ENCODE measurements at places on chromosomes 16 and 17.

GRCh38 chr17:58535431-58535830 is 21.0 kb upstream of the MTMR4 start:
- DNase-seq, result no peak

GRCh38 chr16:70255574-70255973 is 3.8 kb upstream of the EXOSC6 start:
- DNase-seq, result no peak

DNA sequence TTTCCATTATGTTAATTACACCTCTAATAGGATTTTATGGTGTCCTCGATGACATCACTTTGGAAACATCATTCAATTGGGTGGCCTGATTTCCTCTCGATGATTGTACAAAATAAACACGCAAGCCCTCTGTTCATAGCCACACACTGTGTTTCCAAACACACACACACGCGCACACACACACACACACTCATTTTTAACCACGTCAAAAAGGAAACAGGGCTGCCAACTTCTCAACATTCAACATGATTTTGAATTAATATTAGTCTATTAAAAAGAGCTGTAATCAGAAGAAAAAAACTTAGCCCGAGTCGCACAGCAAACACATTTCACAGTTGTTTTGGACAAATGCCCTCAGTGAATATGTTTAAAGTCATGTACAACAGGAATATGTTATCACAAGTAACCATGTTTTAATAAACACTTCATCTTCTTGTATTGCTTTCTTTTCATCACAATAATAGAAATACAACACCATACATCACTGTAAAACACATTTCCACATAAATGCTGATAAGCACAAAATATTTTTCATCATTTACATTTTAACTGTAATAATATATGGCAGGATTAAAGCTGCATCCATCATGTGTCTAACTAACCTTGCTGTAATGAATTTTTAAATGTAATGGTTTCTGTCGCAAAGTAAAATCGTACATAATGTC is 219.1 kb upstream of the IRX3 start:
- DNase-seq, result no peak

- DNase-seq, result no peak
These were observed 74.6 kb upstream of the SOX9 start for GRCh38 chr17:72046178-72046577.

DNA sequence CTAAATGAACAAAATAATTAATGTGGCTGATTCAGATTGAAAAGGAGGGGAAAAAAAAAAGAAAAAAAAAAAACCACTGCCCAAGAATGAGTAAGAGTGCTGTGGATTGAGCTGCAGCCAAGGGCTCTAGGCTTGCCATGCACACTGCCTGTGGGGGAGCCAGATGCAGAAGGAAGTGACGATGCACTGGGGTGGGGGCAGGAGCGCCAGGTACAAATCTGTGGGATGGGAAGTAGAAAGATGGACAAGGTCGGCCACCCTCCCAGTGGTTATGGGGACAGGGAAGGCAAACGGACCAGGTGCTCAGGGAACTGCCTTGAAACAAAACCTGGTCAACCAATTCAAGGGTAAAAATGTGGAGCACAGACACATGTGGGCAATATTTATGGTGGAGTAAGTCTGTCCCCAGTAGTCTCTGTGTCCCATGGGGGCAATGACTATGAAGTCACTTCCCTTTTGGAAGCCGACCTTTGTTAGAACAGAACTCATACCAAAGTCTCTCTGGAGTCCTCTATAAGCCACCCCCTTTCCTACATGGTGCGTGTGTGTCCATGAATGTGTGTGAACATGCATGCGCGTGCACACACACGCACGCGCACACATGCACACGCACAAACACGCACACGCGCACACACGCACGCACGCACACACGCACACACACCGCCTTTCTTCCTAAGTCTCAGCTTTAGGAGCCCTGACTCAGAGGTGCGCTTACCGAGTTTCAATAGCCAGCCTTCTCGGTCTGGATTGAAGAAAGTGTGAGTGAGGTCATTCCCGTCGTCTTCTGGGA is 84.3 kb downstream of the CYTH1 start:
- DNase-seq, result peak; percentile 31

DNA sequence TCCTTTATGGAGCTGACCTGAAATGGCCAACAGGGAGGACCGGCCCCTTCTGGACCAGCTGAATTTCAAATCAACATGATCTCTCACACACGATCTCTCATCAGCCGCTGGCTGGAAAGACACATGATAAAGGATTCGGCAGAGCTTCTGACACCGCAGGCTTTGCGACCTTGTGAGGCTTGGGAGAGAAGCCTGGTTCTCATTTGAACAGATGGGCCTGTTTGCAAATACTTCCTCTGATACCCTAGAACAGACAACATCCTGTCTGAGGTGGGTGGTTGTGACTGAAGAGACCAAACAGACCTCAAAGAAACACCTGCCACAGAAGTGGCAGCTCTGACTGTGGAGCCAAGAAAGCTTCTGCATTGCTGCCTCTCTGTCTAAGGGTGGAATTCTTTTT is 77.9 kb upstream of the SDK2 start:
- no peak for DNase-seq

DNA sequence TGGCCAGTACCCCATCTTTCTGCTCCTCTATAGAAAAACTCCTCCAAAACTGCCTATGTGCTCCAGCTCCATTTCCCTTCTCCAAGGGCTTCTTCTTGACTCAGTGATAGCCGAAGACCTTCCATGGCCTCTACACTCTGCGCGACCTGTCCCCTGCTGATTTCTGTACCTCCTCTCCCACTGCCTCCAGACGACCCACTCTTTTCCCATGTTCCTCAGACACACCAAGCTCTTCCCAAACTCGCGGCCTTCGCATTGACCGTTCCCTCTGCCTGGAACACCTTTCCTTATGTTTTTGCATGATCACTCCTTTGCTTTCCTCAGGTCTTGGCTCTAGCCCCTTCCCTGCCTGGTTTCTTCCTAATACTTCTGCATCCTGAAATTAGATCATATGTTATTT is 255.6 kb upstream of the SDK2 start:
- DNase-seq, result no peak
